Eye (tissue), 1 donor: ENCODE measurements at places on chromosomes 3 and 15.

GRCh38 chr15:96625256-96625655 lies 294.8 kb downstream of the NR2F2 start:
- no peak for DNase-seq

- no peak for DNase-seq
Observed at GRCh38 chr3:8210882-8211341, 290.7 kb upstream of the LMCD1 start.

GRCh38 chr3:66179793-66180192 lies 41.0 kb upstream of the SLC25A26 start:
- no peak for DNase-seq

DNA sequence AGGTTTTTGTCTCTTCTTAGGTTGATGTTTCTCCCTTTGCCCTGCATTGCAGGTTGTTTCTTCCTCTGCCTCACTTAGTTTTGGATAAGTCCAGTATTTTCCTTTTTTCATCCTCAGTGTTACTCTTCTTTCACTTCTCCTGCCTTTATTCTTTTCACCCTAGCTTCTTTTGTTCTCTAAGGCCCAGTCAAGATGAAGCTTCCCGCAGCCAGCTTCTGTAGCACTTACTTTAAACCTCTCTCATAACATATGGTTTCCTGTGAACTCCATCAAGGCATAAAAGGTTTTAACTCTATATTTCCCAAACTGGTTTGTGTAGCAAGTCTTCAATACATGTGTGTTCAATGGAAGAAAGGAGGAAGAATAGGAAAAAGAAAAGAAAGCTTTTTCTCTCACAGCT lies 54.1 kb downstream of the TP63 start:
- no peak for DNase-seq

DNA sequence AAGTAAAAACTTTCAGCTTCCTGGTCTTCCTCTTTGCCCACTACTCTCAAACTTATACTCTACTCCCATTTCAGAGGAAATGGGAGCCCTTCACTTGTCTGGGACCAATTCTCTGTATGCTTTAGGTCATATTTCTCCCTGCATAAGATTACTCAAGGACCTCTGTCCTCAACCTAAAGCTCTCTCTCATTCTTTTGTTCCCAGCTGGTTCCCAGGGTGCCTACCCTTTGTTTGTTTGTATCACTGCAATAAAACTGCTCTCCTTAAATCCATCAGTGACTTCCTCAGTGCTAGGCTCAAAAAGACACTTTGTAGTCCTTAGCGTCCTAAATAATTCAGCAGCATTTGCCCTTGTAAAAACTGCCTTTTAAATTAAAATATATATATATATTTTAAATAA lies 2.9 kb downstream of the NGRN start:
- DNase-seq: no peak

- no peak for DNase-seq
Observed at GRCh38 chr3:13462822-13463221, 17.3 kb upstream of the HDAC11 start.

DNA sequence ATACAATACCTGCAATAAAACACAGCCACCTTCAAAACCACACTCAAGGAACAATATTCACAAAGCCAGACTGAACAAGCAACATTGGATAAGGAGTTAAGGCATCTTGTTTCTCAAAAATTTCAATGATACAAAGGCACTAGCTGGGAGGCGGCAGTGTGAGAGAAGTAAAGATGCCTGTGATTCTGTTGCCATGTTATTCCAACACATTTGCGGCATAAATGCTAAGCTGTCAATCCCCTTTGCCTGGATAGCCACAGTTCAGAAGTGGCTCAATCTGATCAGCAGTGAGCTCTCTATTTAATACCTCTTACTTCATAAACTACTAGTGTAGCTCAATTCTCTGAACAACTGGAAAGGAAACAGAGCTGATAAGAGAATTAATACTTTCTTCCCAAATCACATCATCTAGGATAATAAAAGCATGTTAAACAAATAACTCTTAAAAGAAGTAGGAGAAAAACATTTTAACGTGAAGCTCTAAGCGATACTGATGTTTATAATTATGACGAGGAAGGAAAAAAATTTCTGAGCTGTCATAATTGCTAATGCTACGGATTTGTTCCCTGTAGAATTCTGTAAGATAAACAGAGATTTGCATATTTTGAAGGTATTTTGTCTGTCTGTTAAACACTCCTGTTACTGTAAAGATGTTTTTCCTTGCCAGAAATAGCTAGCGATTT lies 358.4 kb downstream of the FOXP1 start:
- no peak for DNase-seq

- DNase-seq: no peak
Observed at GRCh38 chr15:98505611-98506031, 142.7 kb upstream of the IGF1R start.

- DNase-seq: no peak
Observed at GRCh38 chr3:101890716-101891115, 41.4 kb downstream of the NFKBIZ start.

DNA sequence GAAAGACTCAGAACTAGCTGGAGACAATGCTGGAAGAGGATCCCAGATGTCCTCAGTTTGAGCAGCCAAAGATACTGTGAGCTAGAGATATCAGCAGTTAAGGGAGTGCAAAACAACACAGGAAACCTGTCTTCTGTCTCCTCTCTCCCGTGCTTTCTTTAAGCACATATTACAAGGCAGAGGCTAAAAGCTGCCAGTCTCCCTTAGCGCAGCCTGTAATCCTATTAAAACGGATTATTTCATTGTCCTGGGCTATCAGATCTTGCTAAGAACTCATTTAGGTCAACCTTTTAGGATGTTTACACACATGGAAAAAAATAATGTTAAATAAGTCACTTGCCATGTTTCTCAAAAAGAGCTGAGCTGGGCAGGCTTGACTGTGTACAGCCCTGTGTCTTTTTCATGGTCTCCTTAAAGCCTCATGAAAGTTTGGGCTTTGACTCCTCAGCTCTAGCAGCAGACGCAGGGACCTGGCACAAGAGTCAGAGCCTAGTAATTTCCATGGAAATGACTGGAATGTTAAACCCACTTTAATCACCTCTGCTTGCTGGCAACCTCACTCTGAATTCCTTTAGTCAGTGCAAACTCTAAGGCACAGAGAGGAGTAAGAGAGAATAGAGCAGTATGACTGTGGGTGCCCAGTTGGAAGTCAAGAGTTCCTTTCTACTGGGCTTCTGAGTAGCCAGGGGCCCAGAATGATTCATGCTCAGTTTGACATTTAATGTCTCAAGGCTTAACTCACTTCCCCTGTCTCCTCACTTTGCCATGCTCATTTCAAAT lies 491.9 kb downstream of the NTRK3 start:
- peak; percentile 50 for DNase-seq

- peak; percentile 24 for DNase-seq
Observed at GRCh38 chr15:60801395-60801794, 322.5 kb upstream of the ICE2 start.

- DNase-seq: no peak
Observed at GRCh38 chr15:64696481-64696880, 78.9 kb downstream of the RBPMS2 start.

DNA sequence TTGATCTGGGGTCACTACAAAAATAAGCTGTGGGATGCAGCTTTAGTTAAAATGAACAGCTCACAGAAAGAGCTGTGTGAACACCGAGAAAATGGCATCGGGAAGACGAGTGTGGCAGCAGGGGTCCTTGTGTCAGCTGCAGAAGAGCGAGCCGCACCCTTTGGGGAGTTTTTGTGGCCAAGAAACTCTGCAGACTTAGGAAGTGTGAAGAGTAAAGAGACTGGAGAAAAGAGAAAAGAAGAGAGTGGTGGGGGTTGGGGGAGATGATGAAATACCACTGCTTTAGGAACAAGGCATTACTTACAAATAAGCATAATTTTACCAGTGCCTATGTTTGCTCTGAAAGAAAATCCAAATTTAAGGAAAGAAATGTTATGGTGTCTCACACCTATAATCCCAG lies 147.8 kb downstream of the LRRC28 start:
- DNase-seq: no peak

- DNase-seq: no peak
Observed at GRCh38 chr3:1444195-1444594, 351.4 kb downstream of the CNTN6 start.

DNA sequence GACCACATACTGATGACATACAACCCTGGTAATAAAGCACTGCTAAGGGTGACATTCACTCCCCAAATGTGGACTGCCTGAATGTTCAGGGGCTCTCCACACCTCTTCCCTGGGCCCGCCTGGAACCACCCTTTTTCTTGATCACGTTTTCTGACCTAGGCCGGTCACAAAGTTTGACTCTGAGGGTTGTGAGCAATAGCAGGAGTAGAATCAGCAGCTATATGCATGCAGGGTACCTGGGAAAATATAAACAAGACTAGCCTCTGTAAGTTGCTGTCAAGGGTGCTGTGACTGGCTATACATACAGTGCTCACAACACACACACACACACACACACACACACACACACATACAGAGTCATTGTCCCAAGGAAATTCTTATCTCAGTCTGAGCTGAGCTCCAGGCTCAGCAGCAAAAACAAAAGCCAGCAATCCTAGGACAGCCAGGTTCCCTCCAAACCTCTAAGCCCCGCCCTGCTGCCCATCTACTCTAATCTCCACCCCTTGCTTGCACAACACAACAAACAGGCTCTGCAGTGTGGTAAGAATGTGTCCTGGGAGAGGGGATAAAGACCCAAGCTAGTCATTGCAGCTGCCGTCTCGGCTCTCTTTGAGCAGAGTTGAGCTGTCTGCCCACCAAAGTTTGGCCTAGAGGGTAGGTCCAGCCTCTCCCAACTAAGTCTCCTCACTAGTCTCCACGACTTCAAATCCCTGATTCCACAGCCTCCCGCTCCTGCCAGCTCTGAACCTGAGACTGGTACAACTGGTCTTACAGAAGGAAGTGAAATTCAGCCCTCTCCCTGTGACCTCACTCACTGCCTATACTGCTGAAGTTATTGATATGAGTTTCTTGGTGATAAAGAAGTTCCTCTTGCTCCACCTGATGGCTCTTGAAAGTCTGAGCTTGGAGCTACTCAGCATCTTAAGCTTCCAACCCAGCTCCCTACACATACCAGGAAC lies 2.2 kb downstream of the BMF start:
- peak; percentile 44 for DNase-seq

DNA sequence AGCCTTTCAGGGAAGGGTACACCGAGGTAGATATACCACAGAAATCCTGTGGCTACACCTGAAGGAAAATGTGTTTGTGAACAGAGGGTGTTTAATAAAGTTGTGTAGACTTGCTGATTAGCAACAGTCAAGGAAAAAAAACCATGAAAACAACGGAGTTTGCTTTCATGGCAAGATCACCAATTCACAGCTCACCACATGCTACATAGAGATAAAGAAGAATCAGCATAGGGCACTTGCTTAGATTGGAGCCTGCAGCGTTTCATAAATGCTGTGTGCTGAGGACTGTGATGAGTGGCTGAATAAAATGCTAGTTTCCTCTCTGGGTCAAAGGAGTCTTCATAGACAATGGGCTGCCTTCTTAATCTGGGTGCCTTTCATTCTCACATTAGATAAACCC lies 257.6 kb downstream of the SLC9A9 start:
- no peak for DNase-seq

- DNase-seq: no peak
Observed at GRCh38 chr3:100008081-100008698, 106.1 kb downstream of the FILIP1L start.

GRCh38 chr3:37136067-37136466 lies 38.3 kb downstream of the LRRFIP2 start:
- no peak for DNase-seq

GRCh38 chr3:166575161-166575560 lies 737.9 kb upstream of the BCHE start:
- DNase-seq: no peak

- no peak for DNase-seq
Observed at GRCh38 chr3:31035681-31036080, 141.2 kb upstream of the GADL1 start.

GRCh38 chr15:85778107-85778776 lies 16.5 kb downstream of the KLHL25 start:
- DNase-seq: peak; percentile 22

GRCh38 chr15:52790169-52790708 lies at the start of gene ONECUT1:
Gene ONECUT1 (minus strand): TSS chr15:52790336. CDS start chr15:52789884, 452 bp downstream.
- peak; percentile 93 for DNase-seq

DNA sequence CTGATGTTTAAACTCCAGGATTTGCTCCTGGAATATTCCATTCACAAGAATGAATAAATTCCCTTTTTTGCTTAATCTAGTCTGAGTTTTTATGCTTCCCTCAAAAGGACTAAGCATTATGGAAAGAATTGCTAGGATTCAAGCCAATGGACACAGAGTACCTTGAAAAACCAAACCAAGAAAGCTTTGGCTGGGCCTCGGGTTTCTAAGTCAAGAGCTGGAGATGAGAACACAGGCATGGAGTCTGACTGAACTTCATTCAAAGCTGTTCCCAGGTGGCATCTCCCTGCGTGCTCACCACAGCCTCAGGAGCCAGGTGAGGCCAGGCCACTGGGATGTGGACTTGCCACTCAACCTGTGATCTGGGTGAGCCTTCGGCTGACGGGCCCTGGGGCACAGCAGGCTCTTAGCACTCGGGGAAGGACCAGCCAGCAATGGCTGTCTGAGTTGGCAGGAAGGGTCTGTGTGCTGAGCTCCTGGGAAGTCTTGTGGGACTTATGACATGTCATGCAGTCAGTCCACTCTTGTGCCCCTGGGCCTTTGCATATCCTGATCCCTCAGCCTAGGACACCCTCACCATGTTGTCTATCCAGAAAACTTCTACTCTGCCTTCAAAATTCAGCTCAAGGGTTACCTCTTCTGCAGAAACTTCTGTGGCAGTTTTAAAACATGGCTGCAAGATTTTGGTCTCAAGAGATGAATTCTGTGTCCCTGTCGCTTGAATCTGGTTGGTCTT lies 21.8 kb downstream of the CRABP1 start:
- DNase-seq: no peak

DNA sequence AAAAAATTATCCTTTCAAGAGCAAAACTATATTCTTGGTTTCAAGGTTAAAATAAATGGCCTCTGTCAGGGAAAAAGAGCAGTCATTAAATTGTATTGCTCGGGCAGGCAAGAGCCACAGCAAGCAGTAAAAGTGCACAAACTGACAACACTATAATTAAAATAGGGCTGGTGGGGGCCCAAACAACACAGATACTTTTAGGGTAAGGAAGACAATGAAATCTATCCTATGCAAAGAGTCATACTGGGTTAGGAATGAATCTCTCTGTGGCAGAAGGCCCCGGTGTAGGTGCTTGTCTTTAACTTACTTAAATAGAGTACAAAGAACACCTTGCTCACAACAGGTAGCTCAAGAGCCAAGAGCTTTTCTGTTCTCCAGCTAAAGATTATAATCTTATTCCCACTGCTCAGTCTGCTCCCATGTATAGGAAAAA lies 94.7 kb downstream of the DLG1 start:
- no peak for DNase-seq

GRCh38 chr3:37310666-37311050 lies 136.3 kb upstream of the LRRFIP2 start:
- DNase-seq: peak; percentile 9

- peak; percentile 86 for DNase-seq
Observed at GRCh38 chr15:32641517-32642059, at the start of gene SCG5. Gene SCG5 (plus strand): TSS chr15:32641710. CDS start chr15:32643593, 1,883 bp downstream.

GRCh38 chr3:42822828-42823227 lies 13.6 kb downstream of the ACKR2 start:
- DNase-seq: no peak

GRCh38 chr3:43879166-43879565 lies 188.4 kb downstream of the ABHD5 start:
- peak; percentile 47 for DNase-seq
